Aortic smooth muscle cell (primary cell): ENCODE measurements at places on chromosomes 7 and 10. TPM values are rescaled to one million over a fixed set of nuclear protein-coding genes. Genes with fewer than 3 reads are reported as not detected.

EBLN1 gene
- not detected in 2 replicates for total RNA-seq

CXCL12 gene
- total RNA-seq, result 814 and 1,285 TPM in 2 replicates

CPN1 gene
- total RNA-seq, result not detected in 2 replicates

HPSE2 gene
- not detected in 2 replicates for total RNA-seq

NRP1 gene
- total RNA-seq, result 813 and 990 TPM in 2 replicates

ADAM8 gene
- 0.87 and 1.3 TPM in 2 replicates for total RNA-seq

SLC39A12 gene
- not detected in 2 replicates for total RNA-seq

SFTPA1 gene
- not detected in 2 replicates for total RNA-seq

ABCB1 gene
- total RNA-seq, result 1.3 and 3.9 TPM in 2 replicates

XRCC2 gene
- total RNA-seq, result 1.6 and 3.0 TPM in 2 replicates

OR9A2 gene
- not detected in 2 replicates for total RNA-seq

ZNF25 gene
- total RNA-seq, result 15.2 and 16.4 TPM in 2 replicates

MRC1 gene
- total RNA-seq, result under 0.01 and 0.37 TPM in 2 replicates

ADCY1 gene
- total RNA-seq, result 0.12 and 0.13 TPM in 2 replicates

SGCE gene
- 90.5 and 98.6 TPM in 2 replicates for total RNA-seq

TMEM176B gene
- total RNA-seq, result 0.13 TPM in 1 of 2 replicates, not detected in the other

AMZ1 gene
- total RNA-seq, result 0.12 and 0.40 TPM in 2 replicates

CYP2C8 gene
- not detected in 2 replicates for total RNA-seq

GBX1 gene
- total RNA-seq, result not detected in 2 replicates

TWNK gene
- 3.3 and 5.7 TPM in 2 replicates for total RNA-seq

DENND2A gene
- 13.1 and 22.2 TPM in 2 replicates for total RNA-seq

SKIDA1 gene
- total RNA-seq, result 0.37 and 0.66 TPM in 2 replicates

PNLIPRP3 gene
- total RNA-seq, result not detected in 2 replicates

CUL2 gene
- 25.5 and 27.3 TPM in 2 replicates for total RNA-seq

CALCR gene
- not detected in 2 replicates for total RNA-seq

TMEM213 gene
- total RNA-seq, result not detected in 2 replicates

FKBP9 gene
- total RNA-seq, result 318 and 351 TPM in 2 replicates

PBLD gene
- total RNA-seq, result 8.1 and 9.9 TPM in 2 replicates

CALHM3 gene
- not detected in 2 replicates for total RNA-seq

ACHE gene
- not detected in 2 replicates for total RNA-seq

ENTPD7 gene
- total RNA-seq, result 10.4 and 13.2 TPM in 2 replicates

BTBD16 gene
- 0.31 and 0.40 TPM in 2 replicates for total RNA-seq

VPS37D gene
- 2.9 and 3.6 TPM in 2 replicates for total RNA-seq

CFAP46 gene
- total RNA-seq, result 0.19 and 0.79 TPM in 2 replicates

PLAU gene
- 37.4 and 45.2 TPM in 2 replicates for total RNA-seq

GALNT11 gene
- 63.1 and 65.2 TPM in 2 replicates for total RNA-seq

TDRD1 gene
- total RNA-seq, result 0.92 and 1.9 TPM in 2 replicates

TMEM273 gene
- total RNA-seq, result 0.37 and 0.53 TPM in 2 replicates

SGMS1 gene
- total RNA-seq, result 51.7 and 59.2 TPM in 2 replicates

VSTM4 gene
- total RNA-seq, result 5.2 TPM in 2 replicates

CALML5 gene
- not detected in 2 replicates for total RNA-seq

ZPBP gene
- total RNA-seq, result not detected in 2 replicates

OR2AE1 gene
- 0.26 and 0.44 TPM in 2 replicates for total RNA-seq

OPN1SW gene
- total RNA-seq, result not detected in 2 replicates

C10orf67 gene
- not detected in 2 replicates for total RNA-seq

TRAPPC14 gene
- total RNA-seq, result 7.6 and 10.8 TPM in 2 replicates

AKR1D1 gene
- total RNA-seq, result not detected in 2 replicates

TMEM26 gene
- 4.8 and 12.2 TPM in 2 replicates for total RNA-seq

HOXA5 gene
- not detected in 2 replicates for total RNA-seq

NAT16 gene
- total RNA-seq, result not detected in 2 replicates

ASAH2 gene
- total RNA-seq, result 0.25 and 0.26 TPM in 2 replicates
